ENCODE measurements at places on chromosomes 4 and X.
A peak's percentile ranks its signal among the peaks of the same experiment; 100 is the strongest.

DNA sequence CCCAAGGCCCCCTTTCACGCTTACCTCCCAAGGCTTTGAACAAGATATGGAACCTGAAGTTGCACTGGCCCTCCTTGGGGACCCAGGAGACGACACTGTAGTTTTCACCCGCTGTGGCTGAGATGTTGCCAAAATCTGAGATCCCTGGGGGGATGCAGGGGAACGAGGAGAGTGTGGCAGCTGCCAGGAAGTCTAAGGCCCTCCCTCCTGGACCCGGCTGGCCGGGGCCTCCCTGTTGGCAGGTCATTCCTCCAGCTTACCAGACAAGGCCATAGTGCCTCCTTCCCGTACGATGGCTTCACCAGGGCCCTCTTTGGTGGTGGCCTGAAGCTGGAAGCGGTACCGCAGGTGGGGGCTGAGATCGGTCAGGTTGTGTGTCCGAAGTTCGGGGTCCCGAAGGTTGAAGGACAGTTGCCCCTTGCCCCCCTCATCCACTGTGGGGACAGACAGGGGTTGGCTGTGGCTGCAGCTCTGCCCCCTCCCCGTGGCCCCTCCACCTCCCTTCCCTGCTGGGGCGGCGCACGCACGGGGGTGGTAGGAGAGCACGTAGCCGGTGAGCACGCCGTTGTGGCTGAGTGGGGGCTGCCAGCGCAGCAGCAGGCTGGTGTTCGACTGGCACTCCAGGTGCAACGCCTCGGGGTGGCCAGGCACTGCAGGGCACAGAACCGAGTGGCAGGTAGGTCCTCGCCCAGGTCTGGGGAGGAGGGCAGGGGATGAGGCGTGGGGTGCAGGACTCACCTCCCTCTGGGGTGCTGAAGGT, 21.2 kb downstream of the L1CAM start:
- no peak for DNase-seq

GRCh38 chr4:129082302-129082701, 11.0 kb downstream of the SCLT1 start:
- DNase-seq = no peak

- no peak for DNase-seq
Observed at GRCh38 chrX:38183596-38183995, 37.1 kb downstream of the SRPX start.

GRCh38 chrX:10404436-10404835, 215.9 kb downstream of the MID1 start:
- DNase-seq = no peak

GRCh38 chr4:116005806-116006088, 892.3 kb upstream of the NDST4 start:
- DNase-seq = no peak

GRCh38 chr4:25330905-25331808, 18.6 kb downstream of the ZCCHC4 start:
- no peak for DNase-seq

- peak; percentile 17 for DNase-seq
Observed at GRCh38 chr4:78551420-78552351, at the start of gene ANXA3. Gene ANXA3 (plus strand): TSS chr4:78551770. CDS start chr4:78554474, 2,704 bp downstream.

DNA sequence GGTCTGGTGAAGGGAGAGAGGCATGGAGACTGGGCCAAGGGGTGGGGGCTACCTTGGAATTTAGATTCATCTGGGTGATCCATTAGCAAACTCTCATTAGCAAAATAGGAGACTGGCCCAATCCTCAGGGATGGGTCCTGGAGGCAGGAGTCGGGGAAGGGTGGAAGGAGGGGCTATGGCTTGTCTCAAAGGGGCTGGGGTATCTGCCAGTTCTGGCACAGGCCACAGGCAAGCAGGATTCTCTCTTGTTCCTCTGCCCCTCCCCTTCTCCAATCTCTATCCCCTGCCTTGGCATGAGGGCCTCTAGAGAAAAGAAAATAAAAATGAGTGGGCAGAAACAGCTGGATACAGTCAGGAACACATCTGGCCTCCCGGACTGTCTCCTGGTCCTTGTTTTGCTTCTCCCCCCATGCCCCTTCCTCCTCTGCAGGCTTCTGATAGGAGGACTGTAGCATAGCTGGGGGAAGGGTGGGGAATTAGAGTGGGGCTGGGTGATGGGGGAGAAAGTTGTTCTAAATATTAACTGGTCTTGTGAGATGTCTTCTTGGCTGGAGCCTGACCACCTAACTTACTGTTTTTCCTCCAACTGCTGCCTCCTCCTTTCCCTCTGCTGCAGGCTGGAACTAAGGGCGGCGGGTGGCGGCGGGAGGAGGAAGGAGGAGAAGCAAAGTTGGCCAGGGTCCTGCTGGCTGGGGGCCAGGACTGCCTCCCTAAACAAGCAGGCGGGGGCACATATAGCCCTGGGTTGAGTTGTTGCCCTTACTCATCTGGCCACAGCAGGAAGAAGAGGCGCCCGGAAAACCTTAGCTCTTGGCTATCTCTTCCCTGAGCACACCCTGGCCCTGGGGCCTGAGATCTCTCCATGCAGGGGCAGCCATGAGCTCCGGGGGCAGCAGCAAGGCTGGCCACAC, 53.3 kb upstream of the LAS1L start:
- peak; percentile 7 for DNase-seq

DNA sequence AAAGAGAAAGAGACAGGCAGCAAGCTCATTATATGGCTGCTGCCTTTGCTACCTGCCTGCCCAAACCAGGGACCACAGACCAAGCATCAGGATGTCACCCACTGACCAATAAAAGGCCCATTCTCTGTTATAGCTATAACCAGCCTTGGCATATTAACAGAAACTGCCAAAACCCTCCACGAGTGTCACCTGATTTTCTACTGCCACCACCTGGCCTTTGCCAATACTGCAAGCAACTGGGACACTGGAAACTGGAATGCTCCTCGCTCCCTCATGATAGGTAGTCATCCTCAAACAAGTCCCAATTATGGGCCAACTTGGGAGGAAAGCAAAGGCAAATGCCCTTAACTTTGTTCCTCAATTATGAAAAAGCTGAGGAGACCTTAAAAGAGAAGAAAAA, 76.0 kb downstream of the SPIN4 start:
- no peak for DNase-seq

DNA sequence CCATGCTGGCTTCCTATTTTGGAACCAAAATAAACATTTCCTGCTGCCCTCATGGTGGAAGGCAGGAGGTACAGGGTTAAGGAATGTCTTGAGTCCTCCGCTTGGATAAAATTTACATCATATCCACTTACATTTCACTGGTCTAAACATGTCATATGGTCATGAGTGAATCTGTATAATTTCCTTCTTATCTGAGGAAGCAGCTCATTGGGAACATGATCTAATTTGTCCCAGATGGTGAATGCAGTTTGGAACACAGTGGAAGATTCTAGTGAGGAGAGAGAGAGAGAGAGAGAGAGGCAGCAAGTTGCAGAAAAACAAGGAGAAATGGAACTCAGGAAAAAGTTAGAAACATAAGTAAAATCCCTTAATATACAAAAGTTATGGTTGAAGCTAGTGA, 46.8 kb downstream of the MXRA5 start:
- no peak for DNase-seq

GRCh38 chr4:180101348-180102083, 2141.7 kb upstream of the TENM3 start:
- DNase-seq = no peak

- DNase-seq = no peak
Observed at GRCh38 chr4:3407930-3408792, 33.6 kb upstream of the HGFAC start.

DNA sequence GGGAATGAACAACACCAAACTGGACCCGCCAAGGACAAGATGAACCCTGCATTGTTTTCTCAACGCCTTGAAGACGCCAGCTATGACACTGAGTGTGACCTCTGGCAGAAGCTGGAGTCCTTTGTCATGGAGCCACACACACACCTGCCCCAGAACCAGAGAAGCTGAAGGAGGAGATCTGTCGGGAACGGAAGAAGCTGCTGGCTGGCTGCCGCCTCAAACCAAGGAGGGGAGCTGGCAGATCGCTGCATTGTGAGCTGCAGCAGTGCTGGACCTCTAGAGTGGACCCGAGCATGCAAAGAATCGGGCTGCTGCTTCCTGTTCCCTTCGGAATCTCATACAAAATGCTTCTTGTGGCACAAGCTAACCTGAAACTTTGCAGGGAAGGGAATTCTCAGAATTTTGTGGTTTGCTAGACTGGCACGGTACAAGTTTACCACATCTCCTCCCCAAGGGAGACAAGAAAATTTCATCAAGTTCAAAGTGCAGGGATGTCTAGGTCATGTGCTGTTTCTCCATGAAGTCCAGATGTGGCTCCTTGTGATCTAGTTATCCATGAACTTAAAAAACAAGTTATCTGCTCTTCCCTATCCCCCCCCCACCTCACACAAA, 23.4 kb upstream of the GLRB start:
- DNase-seq = no peak

GRCh38 chr4:85738721-85739120, 263.8 kb downstream of the ARHGAP24 start:
- no peak for DNase-seq

- DNase-seq = no peak
Observed at GRCh38 chr4:5757091-5757490, 46.1 kb downstream of the EVC start.

GRCh38 chr4:1231637-1232360, 17.1 kb downstream of the CTBP1 start:
- no peak for DNase-seq

DNA sequence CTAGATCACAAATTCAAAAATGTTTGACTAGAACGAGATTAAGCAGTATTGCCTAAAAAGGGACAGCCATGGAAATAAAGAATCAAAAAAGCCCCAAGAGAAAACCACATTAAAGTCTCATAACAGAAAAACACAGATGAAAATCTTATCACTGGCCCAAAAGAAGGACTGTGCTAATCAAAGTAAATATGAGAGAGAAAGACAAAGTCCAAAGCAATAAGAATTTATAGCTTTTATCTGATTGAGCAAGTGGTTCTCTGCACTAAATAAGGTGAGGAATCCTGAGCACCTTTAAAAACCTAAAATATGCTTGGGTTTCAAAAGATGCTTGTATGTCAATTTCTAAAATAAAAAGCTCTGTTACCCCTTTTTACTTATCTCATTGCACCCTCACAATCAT, 409.3 kb downstream of the GASK1B start:
- DNase-seq = no peak

- DNase-seq = no peak
Observed at GRCh38 chrX:47226531-47227333, 6.1 kb upstream of the USP11 start.

DNA sequence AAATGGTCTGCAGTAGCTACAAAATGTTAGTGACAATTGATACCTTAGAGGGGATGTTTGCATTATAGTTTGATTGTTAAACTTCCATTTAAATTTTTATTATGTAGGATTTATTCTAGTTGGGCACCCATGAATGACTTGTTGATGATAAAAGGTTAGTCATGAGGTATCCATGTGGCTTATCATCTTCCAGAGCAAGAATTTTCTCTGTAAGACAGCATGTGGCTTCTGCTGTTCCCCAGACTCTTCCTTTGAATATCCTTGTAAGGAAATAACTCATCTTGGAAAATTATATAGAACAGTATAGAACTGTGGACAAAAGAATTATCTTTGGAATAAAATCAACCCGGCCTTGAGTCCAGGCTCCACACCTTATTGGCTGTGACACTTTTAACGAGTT, 40.1 kb upstream of the KLHL8 start:
- DNase-seq = no peak

GRCh38 chr4:119238068-119238722, 25.7 kb downstream of the USP53 start:
- DNase-seq = no peak

DNA sequence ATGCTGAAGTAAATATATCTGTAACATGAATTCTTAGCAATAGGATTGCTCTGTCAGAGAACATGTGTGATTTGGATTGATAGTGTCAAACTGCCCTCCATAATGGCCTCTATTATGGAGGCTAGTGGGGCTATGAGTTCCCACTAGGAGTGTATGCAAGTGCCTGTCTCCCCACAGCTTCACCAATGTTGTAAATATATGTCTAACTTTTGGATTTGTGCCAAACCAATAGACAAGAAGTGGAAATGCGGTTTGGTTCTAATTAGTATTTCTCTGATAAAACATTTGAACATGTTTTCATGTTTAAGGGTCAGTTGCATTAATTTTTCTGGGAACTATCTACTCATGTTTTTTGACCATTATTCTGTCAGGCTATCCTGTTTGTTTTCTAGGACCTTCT, 28.1 kb downstream of the GPAT3 start:
- no peak for DNase-seq
